ENCODE measurements at places on chromosomes 2 and 18.
A peak's percentile ranks its signal among the peaks of the same experiment; 100 is the strongest.

DNA sequence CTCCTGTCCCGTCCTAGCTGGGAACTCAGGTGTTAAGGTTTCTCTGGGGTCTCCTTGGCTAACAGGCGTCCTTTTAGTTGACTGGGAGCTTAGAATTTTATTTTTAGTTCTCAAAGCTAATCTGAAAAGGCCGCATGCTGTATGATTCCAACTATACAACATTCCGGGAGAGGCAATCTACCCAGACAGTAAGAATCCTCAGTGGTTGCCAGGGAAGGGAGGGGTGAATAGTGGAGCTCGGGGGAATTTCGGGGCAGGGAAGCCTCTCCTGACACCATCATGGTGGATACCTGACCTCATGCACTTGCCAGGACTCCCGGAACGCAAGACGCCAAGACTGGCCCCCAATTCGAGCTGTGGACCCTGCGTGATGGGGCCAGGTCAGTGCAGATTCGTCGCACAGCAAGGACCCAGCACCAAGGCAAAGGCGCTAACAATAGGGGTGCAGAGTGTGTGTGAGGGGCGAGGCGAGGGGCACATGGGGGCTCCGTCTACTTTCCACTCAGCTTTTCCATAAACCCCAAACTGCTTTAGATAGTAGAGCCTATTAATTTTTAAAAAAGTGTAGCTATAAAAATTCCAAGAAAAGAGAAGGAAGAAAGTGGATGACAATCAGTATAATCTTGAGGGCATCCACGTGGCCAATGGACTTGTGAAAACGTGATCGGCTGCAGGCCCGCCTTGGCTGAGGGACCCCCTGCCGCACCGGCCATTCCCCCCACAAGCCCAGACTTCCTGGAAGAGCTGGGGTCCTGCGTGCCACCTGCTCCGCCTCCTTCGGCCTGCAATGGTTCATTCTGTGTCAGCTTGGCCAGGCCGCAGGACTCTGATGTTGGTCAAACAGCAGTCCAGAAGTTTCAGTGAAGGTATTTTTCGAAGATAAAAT, 17.3 kb downstream of the PDCD1 start:
- no peak for DNase-seq

- no peak for DNase-seq
These were observed 1247.6 kb upstream of the TMEFF2 start for GRCh38 chr2:193442293-193442692.

DNA sequence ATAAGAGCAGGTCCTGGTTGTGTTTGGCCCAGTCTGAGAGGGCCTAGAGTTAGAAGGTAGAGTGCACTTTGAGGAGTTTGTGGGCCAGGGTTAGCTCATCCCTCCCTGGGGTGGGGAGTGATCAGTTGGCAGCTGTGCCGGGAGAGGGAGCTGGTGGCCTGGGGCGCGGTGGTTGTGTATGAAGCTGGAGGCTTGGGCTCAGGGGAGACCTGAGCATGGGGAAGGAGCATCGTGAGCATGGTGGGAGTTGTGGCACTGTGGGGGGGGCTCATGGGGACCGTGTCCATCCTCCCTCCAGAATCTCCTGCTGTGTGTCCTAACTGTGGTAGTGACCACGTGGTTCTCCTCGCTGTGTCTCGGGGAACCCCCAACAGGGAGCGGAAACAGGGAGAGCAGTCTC, 13.6 kb downstream of the STK11IP start:
- no peak for DNase-seq

GRCh38 chr2:222608081-222608480, 47.8 kb downstream of the FARSB start:
- DNase-seq: no peak

DNA sequence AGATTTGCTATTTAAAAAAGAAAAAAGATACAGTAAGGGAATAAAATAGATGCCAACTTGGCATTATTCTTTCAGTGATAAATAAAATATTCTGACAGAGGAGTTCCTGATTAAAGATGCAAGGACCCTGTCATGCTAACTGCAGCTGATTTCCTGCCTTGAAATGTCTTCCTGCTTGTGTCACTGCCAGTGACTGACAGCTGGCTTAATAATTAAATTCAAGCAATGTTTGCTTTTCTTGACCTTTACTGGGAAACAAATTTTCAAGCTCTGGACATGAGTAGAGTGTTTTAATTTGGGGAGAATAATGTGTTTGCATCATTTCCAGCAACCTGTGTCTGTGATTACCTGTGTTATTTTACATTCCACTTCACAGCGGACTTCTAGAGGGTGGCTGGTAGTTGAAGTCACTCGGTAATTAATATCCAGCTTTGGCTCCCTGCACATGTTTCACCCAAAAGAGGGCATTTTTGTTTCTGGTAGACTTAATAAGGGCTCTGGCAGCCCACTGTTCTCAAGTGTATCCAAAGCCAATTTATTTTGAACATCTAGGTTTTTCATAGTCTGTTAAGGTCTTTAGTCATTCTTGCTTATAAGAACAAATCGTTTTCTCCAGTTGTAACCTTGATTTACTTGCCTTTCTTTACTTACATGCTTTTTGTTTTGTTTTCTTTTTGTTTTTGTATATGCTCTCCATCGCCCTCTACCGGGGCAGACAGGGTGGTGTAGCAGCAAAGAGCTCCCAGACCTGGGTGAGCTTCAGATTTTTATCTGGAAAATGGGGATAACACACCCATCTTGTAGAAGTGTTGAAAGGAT, 48.5 kb upstream of the PROKR1 start:
- DNase-seq: peak; percentile 30

Data from CD8-positive, alpha-beta T cell (primary cell).